Dorsolateral prefrontal cortex (tissue), 122 donors: ENCODE measurements at places on chromosomes 12 and 14.

DNA sequence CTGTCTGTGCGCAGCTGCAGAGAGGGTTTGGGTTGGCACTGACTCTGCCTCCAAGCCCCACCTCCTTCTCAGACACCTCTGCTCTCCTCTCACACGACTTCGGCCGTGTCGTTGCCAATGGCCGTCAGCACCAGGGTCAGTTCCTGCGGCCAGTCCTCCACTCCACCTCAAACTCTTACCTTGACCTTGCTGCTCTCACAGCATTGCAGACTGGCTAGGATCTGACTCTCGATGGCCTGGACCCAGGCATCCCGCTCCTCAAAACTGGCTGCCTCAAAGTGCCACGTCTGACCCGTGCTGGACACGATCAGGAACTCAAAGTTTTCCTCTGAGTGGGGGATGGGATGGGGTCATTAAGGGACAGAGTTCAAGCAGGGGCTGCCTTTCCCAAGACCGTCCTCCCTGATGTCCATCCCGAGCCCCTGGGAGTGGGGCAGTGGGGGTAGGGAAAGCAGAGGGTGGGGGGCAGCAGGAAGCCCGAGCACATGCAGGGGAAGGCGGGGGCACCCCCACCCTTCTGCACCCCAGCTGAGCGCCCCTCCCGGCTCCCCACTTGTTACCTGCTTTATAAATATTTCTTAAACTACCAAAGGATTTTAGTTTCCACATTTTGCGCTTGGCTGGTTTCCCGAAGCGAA lies 10.7 kb downstream of the AGAP2 start:
- DNase-seq = no peak

DNA sequence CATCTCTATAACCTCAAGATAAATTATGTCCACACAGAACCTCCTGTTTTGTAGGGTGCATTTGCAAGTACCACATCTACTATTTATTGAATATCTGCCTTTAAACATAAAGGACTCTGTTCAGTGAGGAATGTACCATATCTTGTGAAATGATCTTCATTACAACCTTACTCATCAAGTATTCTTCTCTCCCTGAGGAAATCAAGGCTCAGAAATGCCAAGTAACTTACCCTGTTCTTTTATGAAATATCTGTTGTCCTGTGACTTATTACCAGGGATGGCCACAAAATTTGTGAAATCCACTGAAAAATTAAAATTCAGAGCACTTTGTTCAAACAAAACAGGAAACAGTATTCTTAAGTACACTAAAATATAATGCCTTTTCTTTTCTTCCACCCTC lies 366.7 kb downstream of the GALC start:
- DNase-seq = no peak

DNA sequence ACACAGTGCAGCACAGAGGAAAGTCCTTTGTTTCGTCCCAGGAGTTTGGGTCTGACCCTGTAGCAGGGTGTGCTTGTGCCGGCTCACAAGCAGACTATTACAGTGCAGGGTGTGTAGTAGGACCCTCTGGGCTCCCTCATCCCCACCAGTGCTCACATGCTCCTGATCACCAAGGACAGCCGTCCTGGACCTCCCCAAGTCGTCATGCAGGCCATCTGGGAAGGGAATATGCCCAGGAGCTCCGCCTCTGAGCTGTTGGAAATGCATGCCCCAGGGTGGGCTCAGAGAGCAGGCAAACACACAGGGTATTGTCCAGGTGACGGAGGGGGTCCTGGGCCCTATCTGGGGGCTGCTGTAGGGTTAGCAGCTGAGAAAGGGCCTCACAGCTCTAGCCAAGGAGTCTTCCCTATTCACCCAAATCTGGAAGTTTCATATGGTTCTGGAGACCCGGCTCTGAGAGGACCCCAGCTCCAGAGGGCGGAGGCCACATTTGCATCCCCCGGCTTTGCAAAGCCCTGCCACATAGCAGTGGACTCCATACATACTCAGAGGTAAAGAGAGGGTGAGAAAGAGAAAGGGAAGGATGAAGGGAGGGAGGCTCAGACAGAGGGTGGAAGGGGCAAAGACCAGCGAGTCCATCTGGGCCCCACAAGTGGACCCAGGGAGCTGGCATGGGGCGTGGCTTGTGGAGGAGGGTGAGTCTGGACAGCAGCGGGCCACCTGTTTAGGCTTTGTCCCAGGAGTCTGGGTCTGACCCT lies 53.5 kb upstream of the PPP2R5C start:
- DNase-seq = no peak

DNA sequence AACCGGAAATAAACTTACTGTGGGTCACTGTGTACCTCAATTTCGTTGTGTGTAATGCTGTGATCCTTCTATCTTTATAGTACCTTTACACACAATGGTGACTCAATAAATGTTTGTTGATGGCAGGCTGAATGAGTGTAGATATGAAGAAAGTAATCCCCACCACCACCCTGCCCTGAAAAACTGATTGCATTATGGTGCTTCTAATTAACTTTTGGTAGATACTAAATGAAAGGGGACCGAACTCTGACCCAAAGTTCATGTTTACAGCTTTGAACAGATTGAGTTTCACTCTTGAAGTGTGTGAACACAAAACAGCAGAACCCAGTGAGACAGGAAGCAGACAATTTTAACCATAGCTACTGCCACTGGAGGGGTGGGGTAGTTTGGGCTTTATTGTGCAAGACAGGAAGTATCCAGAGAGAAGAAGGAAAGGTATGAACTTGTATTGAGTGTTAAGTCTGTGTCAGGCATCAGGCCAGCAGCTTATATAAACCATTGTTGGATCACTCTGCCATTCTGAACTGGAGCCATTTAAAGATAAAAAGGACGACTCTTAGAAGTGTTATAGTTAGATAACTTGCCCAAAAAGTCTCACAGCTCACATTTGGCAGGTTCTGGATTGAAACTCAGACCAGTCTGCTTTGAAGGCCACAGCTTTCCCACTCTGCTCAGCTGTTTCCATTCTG lies 197.0 kb upstream of the AMIGO2 start:
- DNase-seq = no peak

DNA sequence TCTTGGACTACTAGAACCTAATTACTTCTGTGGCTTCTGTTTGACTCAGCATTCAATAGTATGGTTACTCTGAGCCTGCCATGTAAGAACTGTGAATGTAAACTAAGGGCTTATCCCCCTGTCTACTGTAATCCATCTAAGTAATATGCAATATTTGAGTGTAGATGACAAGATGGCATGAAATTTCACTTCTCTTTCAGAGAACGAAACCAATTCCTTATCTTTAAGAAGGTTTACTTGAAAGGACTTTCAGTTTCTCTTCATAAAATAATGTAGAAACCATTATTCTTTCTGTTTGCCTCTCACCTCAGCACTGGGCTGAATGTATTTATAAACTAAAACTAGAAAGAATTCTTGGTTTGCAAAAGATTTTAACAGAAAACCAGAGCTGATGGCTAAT lies 60.4 kb upstream of the ARID2 start:
- no peak for DNase-seq

- no peak for DNase-seq
These were observed 8.5 kb upstream of the AMIGO2 start for GRCh38 chr12:47088021-47088944.

- no peak for DNase-seq
These were observed 735 bp upstream of the OTX2 start for GRCh38 chr14:56810836-56811592.

DNA sequence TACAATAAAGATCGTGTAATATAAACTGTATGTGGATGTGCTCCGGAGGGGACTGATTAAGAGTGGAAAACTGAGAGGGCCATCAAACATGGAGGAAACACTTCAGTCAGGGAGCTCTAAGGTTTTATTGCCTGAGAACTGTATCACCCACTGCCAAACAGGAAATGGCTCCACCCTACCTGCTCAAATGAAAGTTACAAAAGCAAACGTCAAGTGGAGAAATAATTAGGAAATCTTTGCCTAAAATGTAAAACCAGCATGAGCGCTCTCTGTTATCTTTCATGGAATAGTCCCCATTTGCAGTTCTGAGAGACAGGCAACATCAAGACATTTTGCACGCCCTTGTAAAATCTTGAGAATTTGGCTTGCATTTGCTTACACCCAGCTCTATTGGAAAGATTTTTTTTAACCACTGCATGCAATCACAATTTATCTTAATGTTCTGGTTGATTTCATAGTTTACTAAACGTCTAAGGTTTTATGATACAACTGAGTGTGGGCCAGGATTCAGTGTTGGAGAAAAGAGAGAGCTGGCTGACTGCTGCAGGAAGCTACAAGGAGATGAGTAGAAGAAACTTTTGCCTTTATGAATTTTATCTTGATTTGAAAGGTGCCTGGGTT lies 344.0 kb upstream of the PRICKLE1 start:
- DNase-seq = no peak

DNA sequence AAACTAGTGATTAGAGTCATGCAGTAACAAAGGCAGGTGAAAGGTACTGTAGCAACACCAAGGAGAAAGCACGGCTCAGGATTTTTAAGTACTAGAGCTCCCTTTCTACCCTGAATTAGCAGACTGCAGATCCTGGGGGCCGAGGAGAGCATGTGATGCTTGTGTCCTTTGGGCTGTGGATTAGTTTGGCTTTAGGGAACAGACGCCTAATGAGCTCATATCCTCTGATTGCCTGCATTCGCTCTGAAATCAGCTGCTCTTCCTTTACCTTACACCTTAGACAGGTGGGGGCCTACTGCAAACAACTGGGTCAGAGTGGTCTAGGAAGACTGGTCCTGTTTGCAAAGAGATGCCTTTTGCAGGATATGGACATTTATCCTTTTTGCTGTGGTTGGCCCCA lies 2.2 kb downstream of the PIP4K2C start:
- DNase-seq = no peak

- DNase-seq = no peak
These were observed 446.7 kb upstream of the GARIN6 start for GRCh38 chr12:99200711-99201384.

- DNase-seq = no peak
These were observed 9.0 kb downstream of the HOXC12 start for GRCh38 chr12:53963434-53964314.

DNA sequence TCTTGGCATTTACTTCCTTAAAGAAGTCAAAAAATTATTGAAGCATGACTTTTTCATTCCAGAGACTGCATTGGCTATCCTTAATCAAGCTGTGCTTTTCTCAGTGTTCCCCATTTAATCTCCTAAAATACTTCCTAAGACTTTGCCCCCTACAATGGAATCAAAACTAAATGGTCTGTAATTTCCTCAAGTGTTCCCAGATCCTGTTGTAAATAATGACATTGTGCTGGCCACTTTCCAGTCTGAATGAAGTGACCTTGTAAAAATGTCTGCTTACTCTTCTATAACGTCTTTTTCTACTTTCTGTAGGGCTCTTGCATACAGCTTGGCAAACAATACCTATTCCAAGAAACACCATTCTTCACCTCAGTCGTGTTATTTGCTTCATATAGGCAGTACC lies 45.3 kb upstream of the MBIP start:
- DNase-seq = no peak

- DNase-seq = no peak
These were observed 469.8 kb downstream of the FOXG1 start for GRCh38 chr14:29236401-29236800.

DNA sequence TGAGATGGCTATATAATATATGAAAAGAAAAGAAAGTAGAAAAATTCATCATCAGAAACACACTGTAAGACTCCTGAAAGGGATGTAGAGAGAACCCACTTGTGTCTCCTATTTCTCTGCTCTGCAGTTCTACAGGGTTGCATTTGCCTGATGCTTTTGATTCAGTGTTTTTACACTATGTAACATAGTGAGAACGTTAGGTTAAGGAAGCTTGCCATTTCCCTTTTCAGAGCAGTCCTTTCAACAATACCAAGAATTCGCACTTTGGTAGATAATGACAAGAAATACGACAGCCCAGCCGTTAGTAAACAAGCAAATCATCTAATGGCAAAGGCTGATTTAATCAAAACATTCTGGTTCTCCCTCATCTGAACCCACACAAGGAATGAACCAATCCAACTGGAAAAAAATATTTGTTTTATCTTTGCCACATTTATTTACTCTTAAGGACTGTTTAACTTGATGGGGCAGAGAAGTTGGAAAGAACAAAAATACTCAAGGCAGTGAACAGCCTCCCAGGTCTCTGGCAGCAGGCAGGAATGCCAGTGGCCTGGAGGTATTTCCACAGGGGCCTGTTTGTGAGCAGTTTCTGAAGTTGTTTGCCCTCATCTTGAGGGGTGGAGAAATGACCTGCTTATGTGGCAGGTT lies 30.8 kb upstream of the SOCS2 start:
- no peak for DNase-seq

DNA sequence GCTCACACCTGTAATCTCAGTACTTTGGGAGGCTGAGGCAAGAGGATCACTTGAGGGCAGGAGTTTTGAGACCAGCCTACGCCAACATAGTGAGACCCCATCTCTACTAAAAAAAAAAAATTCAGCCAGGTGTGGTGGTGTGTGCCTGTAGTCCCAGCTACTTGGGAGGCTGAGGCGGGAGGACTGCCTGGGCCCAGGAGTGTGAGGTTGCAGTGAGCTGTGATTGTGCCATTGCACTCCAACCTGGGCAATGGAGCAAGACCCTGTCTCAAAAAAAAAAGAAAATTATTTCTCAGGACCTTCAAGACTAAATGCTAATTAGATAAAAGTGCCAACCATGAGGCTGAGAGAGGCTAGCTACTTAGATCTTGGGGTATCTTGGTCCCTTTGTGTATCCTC lies 23.5 kb downstream of the OTUB2 start:
- DNase-seq = no peak

DNA sequence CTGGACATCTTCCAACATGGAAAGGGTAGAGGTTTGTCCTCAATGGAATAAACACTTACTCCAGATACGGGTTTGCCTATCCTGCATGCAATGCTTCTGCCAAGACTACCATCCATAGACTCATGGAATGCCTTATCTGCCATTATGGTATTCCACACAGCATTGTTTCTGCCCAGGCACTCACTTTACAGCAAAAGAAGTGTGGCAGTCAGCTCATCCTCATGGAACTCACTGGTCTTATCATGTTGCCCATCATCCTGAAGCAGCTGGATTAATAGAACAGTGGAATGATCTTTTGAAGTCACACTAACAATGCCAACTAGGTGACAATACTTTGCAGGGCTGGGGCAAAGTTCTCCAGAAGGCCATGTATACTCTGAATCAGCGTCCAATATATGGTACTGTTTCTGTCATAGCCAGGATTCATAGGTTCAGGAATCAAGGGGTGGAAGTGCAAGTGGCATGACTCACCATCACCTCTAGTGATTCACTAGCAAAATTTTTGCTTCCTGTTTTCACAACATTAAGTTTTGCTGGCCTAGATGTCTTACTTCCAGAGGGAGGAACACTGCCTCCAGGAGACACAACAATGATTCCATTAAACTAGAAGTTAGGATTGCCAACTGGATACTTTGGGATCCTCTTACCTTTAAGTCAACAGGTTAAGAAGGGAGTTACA lies 140.4 kb downstream of the SLC35F4 start:
- DNase-seq = no peak

DNA sequence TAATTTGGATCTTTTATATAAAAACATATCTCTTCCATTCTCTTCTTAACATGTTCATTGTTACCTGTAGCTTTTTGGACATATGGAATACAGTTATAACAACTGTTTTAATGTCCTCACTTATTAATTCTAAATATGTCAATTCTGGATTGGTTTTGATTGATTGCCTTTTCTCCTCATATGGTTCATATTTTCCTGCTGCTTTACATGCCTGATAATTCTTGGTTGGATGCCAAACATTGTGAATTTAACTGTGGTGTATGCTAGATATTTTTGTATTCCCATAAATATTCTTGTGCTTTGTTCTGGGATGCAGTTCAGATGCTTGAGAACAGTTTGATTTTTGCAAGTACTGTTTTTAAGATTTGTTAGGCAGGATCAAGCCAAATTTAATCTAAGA lies 10.8 kb downstream of the C14orf132 start:
- no peak for DNase-seq
